ENCODE measurements at places on chromosomes 3 and 15.

DNA sequence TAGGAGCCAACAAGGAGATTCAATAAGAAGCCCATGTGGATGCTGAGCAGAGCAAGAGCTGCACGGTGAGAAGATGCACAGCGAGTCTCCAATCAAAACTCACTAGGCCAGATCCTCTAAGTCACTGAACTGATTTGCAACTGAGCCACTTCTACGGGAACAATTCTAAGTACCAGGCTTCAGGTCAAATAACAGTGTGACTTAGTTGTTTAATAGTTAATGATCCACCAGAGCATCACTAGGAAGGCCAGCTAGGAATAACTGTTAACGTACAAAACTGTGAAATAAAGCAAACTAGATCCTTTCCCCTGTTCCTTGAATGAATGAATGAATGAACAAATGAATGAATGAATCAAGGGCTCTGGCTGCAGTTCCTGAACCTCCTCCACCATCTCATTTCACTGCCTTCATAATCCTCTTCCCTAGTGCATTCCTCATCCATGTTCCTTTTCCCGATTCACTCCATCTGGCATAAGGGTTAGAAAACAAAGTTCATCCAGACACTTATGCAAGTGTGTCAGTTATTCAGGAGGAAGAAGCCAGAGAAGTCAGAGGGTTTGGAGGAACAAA lies 59.7 kb downstream of the ATP8B4 start:
- DNase-seq = no peak

DNA sequence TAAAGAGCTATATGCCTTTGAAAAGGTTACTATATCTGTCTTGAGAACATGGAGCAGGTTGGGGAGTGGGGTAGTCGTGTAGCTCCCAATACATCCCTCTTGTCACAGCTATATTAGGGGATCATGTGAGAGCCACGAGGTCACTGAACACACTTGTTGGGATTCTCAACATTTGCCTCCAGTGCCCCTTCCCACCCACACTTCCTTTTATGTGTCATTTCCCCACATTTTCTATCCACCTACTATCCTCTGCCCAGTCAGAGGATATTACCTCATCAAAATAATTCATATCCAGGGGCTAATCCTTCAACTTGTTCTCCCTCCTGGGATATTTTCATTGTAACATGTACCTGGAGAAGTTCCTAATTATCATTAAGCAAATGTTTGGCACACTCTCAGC lies 85.0 kb downstream of the CYP19A1 start:
- DNase-seq = no peak

DNA sequence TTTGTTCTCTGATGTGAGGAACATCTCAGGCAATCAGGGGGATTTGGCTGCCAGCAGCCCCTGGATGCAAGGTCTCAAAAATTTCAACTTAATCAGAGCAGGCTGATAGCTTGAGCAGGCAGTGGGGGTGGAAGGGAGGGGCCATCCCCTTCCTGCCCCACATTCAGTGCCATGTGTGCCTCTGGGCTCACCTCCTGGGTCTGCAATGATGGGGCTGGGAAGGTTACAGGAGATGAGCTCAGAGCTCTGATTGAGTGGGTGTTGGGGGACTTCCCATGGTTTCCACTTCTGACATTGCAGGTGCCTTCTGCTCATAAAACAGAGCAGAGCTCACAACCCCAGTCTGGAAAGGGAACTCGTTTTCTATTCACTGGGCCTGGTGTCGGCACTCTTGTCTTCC lies 37.0 kb downstream of the PARP16 start:
- DNase-seq = no peak

GRCh38 chr15:97482521-97482920 lies 478.0 kb upstream of the ARRDC4 start:
- no peak for DNase-seq

GRCh38 chr15:100696452-100696851 lies 94.1 kb downstream of the ASB7 start:
- DNase-seq = no peak

GRCh38 chr3:86056962-86057361 lies 934.0 kb downstream of the VGLL3 start:
- no peak for DNase-seq

All from cerebellar nuclear complex (tissue), 1 donor.